Ovary (tissue), 10 donors: ENCODE measurements at places on chromosomes 3 and 15. TPM values are rescaled to one million over a fixed set of nuclear protein-coding genes. Genes with fewer than 3 reads are reported as not detected.

Gene MED12L
- polyA plus RNA-seq: 0.15 TPM

Gene HHLA2
- 0.12 TPM for polyA plus RNA-seq

Gene MCF2L2
- 0.39 TPM for polyA plus RNA-seq

Gene BCL2A1
- polyA plus RNA-seq: 2.0 TPM

Gene SLC28A2
- polyA plus RNA-seq: 0.06 TPM

Gene FHIT
- 6.7 TPM for polyA plus RNA-seq

Gene CLRN1
- not detected for polyA plus RNA-seq

Gene IREB2
- polyA plus RNA-seq: 20.4 TPM

Gene VGLL3
- polyA plus RNA-seq: 12.2 TPM

Gene C3orf70
- 9.0 TPM for polyA plus RNA-seq

Gene APBA2
- polyA plus RNA-seq: 1.4 TPM

Gene ALDH1A2
- polyA plus RNA-seq: 39.7 TPM

Gene ALDH1A3
- 9.9 TPM for polyA plus RNA-seq

Gene GOLGA8R
- 2.6 TPM for polyA plus RNA-seq

Gene SOX2
- 0.33 TPM for polyA plus RNA-seq

Gene GAP43
- polyA plus RNA-seq: 0.21 TPM
